Activated naive CD8-positive, alpha-beta T cell treated with anti-CD3 and anti-CD28 coated beads for 36 hours (primary cell): ENCODE measurements at places on chromosomes 1 and 21. TPM values are rescaled to one million over a fixed set of nuclear protein-coding genes. Genes with fewer than 3 reads are reported as not detected.

- no peak overlapping the region for H3K4me3 ChIP-seq
- peaks cover 14% of the 10 kb centered on the region for H3K36me3 ChIP-seq
- H3K27ac ChIP-seq: no peak overlapping the region
- no peaks in the 10 kb centered on the region for H3K27me3 ChIP-seq
- peaks cover 8% of the 10 kb centered on the region for H3K4me1 ChIP-seq
- DNase-seq: no peak
These were observed 29.2 kb downstream of the CDC7 start for GRCh38 chr1:91529856-91530255.

- no peaks in the 10 kb centered on the region for H3K27me3 ChIP-seq
- H3K4me3 ChIP-seq: no peak overlapping the region
- no peak overlapping the region for H3K27ac ChIP-seq
- peaks cover 23% of the 10 kb centered on the region for H3K36me3 ChIP-seq
- DNase-seq: no peak
These were observed 36.2 kb upstream of the F13B start for GRCh38 chr1:197103300-197103699.

DNA sequence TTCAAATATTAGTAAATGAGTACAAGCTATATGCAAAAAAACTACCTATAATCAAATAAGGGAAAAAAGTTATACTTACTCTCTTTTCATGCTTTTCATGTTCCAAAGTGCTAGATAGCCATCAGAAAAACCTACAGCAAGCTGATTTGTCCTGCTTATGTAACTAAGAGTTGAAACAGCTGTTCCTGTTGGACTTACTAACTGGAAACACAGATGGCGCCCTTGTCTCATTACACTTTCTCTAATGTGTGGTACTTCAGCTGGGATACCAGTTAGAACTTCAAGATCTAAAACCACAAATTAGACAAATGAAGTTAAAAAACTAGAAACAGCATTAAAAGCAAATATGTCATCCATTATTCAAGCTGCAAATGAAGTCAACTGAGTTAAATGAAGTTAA lies 24.3 kb downstream of the AHCTF1 start:
- no peak for DNase-seq
- H3K4me3 ChIP-seq: no peak overlapping the region
- no peaks in the 10 kb centered on the region for H3K27me3 ChIP-seq
- H3K27ac ChIP-seq: no peak overlapping the region
- H3K4me1 ChIP-seq: peaks cover 6% of the 10 kb centered on the region

GRCh38 chr1:91958926-91959325 lies 9.7 kb downstream of the BRDT start:
- H3K4me1 ChIP-seq: no peaks in the 10 kb centered on the region
- H3K27me3 ChIP-seq: no peaks in the 10 kb centered on the region
- H3K27ac ChIP-seq: no peak overlapping the region
- no peak for DNase-seq

GRCh38 chr1:88502886-88503285 lies 181.2 kb upstream of the PKN2 start:
- H3K27me3 ChIP-seq: peaks cover 3% of the 10 kb centered on the region
- no peaks in the 10 kb centered on the region for H3K4me1 ChIP-seq
- DNase-seq: no peak
- H3K27ac ChIP-seq: no peak overlapping the region
- H3K4me3 ChIP-seq: no peak overlapping the region

DNA sequence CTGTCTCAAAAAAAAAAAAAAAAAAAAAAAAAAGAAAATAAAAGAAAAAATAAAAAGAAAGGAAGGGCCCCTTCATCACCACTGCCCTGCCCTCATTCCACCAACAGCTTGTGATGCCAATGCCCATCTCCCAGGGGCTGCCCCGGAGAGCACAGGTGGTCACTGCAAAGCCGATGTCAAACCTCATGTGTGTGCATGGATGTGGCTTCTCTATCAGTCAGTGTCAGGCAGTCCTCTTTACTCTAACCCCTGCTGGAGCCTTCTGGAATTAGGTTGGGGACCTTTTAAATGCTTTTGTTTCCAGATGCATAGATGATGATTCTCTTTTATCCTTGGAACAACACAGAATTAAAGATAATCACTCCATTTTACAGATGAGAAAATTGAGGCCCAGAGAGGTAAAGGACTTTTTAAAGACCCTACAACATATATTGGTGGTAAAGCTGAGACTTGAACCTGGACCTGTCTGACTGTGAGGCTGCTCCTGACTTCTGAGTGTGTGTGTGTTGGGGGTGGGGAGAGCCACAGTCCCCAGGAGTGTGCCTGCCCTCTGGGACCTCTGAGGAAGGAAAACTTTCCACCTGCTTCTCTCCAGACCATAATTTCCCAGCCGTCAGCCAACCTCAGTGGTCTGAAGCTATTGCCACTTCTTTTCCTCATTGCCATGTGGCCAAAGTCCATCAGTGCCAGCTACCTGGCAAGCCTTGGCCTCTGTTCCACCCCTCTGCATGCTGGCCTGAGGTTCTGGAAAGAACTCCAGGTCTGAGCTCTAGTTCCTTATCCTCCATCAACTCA lies 3.0 kb upstream of the TMEM54 start:
- no peak overlapping the region for H3K27ac ChIP-seq
- H3K4me1 ChIP-seq: peaks cover 2% of the 10 kb centered on the region
- no peak for DNase-seq

GRCh38 chr1:45141247-45142003 lies 65.0 kb downstream of the ZSWIM5 start:
- no peak overlapping the region for H3K27ac ChIP-seq
- no peak overlapping the region for H3K4me3 ChIP-seq
- no peaks in the 10 kb centered on the region for H3K36me3 ChIP-seq
- DNase-seq: no peak

GRCh38 chr1:92459871-92460320 lies 26.8 kb downstream of the GFI1 start:
- no peak overlapping the region for H3K27ac ChIP-seq
- no peaks in the 10 kb centered on the region for H3K27me3 ChIP-seq
- peaks cover 36% of the 10 kb centered on the region for H3K4me1 ChIP-seq
- peaks cover 2% of the 10 kb centered on the region for H3K36me3 ChIP-seq

DNA sequence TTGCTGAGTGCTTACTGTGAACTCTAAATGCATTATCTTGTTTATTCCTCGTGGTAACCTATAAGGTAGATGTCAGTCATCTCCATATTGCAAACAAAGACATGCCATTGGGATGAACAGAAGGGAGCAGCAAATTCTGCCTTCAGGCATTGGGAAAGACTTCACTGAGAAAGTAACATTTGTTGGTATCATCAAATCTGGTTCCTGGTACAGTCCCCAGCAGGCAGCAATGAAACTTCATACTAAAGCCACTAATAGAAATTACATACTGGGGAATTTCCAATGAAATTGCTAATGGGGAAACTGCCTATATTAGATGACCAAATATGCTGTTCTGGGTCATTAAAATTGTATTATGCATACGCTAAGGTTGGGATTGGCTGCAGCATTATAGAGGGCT lies 47.3 kb upstream of the ST6GALNAC5 start:
- no peaks in the 10 kb centered on the region for H3K4me1 ChIP-seq
- H3K36me3 ChIP-seq: no peaks in the 10 kb centered on the region
- DNase-seq: no peak
- peaks cover 23% of the 10 kb centered on the region for H3K27me3 ChIP-seq

Gene RBM11
- total RNA-seq: 6.3 TPM

Gene AK4
- total RNA-seq: 129 TPM

Gene PAQR6
- total RNA-seq: 4.4 TPM

Gene RNU1-2
- total RNA-seq: 961 TPM
